ENCODE measurements at places on chromosomes 12 and 14.

DNA sequence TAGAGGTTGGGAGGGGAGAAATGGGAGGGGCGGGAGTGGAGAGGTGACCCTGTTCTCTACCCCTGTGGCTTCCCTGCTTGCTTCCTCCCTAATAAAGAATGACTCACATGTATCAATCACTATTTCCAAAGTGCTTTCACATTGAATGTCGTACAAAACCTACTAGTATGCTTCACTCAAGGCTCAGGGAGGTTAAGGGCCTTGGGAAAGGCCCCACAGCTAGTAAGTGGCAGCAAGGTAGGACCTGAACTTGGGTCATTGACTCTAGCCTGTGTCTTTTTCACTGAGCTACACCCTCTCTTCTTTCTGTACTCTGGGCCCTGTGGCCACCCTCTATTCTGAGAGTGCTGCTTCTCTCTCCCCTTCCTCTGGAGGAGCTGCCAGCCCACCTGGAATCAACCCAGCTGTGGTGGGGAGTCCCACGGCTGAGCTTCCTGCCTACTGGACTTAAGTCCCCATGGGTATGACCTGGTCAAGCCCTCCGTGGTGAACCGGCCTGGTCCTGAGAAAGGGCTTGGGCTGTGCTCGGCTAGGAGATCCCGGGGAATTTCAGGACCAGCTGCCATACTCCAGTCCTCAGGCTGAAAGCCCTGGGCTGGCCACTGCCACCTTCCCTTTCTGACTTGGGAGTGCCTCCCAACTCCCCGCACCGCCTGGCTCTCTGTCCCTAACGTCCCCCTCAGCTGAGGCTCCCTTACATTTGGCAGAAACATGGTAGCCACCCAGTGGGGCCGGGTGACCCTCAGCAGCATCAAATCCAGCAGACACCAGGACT lies 13.0 kb downstream of the SLC48A1 start:
- DNase-seq = no peak

DNA sequence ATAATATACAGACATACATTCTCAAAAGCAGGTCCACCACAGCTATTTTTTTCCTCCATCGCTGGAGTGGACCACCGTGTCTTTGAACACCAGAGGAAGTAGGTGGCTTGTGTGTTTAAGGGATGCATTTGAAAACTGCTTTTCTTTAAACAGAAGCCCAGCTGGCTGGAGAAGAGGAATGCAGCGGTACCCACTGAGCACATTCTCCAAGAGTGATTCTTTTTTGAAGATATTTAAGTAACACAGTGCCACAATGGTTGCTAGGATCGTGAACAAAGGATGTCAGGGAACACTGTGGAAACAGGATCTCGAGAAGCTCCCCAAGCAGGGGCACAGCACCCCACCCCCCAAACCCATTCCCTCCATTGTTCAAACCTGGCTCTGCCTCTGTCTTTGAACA lies 286.6 kb upstream of the PWP1 start:
- no peak for DNase-seq

GRCh38 chr14:96086032-96086431 lies 46.9 kb downstream of the C14orf132 start:
- no peak for DNase-seq

DNA sequence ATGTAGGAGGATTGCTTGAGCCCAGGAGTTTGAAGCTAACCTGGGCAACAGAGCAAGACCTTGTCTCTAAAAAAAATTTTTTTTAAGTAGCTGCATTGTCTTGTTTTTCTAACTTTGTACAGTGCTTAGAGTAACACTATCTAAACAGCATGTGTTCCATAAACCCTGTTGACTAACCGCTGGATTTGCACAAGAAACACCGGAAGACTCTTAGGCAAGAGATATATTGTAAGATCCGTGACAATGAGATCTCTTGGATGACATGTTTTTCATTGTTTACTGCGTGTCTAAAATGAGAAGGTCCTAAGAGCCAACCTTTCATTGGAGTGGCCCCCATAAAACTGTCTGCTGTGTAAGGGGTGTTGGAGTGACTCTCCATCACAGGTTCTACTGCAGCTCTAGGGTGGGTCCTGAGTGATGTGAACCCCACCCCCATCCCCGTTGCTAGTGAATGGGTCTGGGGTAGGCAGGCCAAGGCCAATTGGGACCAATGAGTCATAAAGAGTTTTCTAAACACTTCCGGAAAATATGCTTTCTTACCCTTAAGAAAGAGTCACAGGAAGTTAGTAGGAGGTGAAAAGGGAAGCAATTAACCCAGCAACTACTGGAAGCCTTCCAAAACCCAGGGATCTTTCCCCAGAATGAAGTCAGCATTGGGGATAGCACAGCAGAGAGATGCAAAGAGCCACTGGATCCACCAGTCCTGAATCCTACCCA lies 24.3 kb upstream of the PCNX1 start:
- DNase-seq = peak; percentile 12

GRCh38 chr12:2751230-2751629 lies 43.5 kb upstream of the FKBP4 start:
- no peak for DNase-seq

DNA sequence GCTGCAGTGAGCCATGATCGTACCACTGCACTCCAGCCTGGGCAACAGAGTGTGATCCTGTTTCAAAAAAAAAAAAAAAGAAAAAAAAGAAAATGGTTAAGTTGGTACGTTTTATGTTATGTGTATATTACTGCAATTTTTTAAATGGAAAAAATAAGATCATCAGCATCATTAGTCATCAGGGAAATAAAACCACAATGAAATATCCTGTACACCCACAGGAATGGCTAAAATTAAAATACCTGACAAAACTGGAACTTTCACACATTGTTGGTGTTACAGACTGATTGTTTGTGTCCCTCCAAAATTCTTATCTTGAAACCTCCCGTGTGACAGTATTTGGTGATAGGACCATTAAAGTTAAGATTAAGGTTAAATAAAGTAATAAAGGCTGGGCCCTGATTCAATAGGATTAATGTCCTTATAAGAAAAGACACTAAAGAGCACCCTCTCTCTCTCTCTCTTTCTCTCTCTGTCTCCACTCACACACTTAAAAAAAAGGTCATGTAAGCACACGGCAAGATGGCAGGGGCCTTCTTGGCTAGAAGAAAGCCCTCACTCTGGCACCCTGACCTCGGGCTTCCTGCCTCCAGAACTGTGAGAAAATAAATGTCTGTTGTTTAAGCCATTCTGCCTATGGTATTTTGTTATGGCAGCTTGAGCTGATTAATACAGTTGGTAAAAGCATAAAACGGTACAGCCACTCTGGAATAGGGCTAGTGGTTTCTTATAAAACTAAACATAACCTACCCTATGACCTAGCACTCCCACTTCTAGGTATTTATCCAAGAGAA lies 48.3 kb upstream of the ZFP36L1 start:
- no peak for DNase-seq

DNA sequence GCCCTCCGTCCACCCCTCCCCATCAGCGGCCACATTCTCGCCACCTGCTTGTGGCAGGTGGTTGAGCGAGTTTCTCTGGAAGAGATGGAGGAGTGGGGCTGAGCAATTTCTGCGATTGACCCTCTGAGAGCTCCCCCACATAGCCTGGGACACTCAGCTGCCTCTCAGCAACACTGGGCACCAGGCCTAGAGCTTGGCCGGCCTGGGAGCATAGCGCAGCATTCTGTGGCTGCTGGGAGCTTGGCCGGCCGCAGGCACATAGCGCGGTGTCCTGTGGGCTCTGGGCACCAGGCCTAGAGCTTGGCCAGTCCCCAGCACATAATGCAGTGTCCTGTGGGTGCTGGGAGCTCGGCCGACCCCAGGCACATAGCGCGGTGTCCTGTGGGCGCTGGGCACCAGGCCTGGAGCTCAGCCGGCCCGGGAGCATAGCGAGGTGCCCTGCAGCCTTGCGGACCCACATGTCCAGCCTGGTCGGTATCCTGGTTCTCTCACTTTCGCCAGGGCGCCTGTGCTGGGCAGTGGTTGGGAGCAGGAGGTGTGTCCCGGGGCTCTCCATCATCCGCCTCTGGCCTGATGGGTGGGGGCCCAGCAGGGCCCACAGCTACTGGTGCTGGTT lies 43.8 kb downstream of the LRCOL1 start:
- no peak for DNase-seq

DNA sequence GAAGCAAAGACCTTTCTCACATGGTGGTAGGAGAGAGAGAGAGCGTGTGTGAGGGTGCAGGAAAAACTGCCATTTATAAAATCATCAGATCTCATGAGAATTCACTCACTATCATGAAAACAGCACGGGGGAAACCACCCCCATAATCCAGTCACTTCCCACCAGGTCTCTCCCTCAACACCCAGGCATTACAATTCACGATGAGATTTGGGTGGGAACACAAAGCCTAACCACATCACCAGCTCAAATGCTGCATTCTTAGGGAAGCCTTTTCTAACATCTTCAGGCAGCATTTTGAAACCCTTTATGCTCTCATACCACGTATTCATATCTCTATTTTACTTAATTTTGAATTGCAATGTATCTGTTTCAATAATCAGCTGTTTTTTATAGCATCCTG lies 165.9 kb downstream of the TMTC3 start:
- DNase-seq = no peak

All from stimulated activated naive B cell treated with anti-CD40 and anti-IgM and Interleukin-4, amounts not matched to agents 10 μg/mL and 1 μg/mL and 100 μg/mL, for 72 hours (primary cell).